Regular cardiac myocyte (primary cell): ENCODE measurements at places on chromosomes 3 and 15. TPM values are rescaled to one million over a fixed set of nuclear protein-coding genes. Genes with fewer than 3 reads are reported as not detected.

The ZMYND10 gene
- 0.58 and 0.85 TPM in 2 replicates for total RNA-seq

The TLR9 gene
- total RNA-seq, result not detected in 2 replicates

The MAP6D1 gene
- 2.9 and 3.4 TPM in 2 replicates for total RNA-seq

The TMEM207 gene
- total RNA-seq, result not detected in 2 replicates

The KNG1 gene
- not detected in 2 replicates for total RNA-seq

The ZPLD1 gene
- 0.19 and 0.56 TPM in 2 replicates for total RNA-seq

The ACAA1 gene
- 21.4 and 53.1 TPM in 2 replicates for total RNA-seq

The SCAANT1 gene
- not detected in 2 replicates for total RNA-seq

The GOLGB1 gene
- 33.7 and 58.1 TPM in 2 replicates for total RNA-seq

The LDHAL6B gene
- not detected in 2 replicates for total RNA-seq

The LYZL4 gene
- total RNA-seq, result 0.19 TPM in 1 of 2 replicates, not detected in the other

The C3orf33 gene
- 2.9 and 3.4 TPM in 2 replicates for total RNA-seq

The TRPM1 gene
- total RNA-seq, result under 0.01 TPM in 1 of 2 replicates, not detected in the other

The FRMD5 gene
- total RNA-seq, result 8.6 and 14.9 TPM in 2 replicates

The LRRC31 gene
- total RNA-seq, result not detected in 2 replicates

The ZSCAN2 gene
- total RNA-seq, result 6.3 and 10.4 TPM in 2 replicates

The FBXO40 gene
- not detected in 2 replicates for total RNA-seq

The TF gene
- 0.28 TPM in 1 of 2 replicates, not detected in the other for total RNA-seq

The SLC41A3 gene
- 33.7 and 76.7 TPM in 2 replicates for total RNA-seq

The FES gene
- total RNA-seq, result 15.7 and 30.2 TPM in 2 replicates

The NSMCE3 gene
- total RNA-seq, result 8.5 and 10.7 TPM in 2 replicates

The LTK gene
- under 0.01 and 0.19 TPM in 2 replicates for total RNA-seq

The ZNF662 gene
- total RNA-seq, result 0.77 and 0.85 TPM in 2 replicates

The GPR87 gene
- under 0.01 TPM in 2 replicates for total RNA-seq

The DNAH12 gene
- total RNA-seq, result under 0.01 and 0.28 TPM in 2 replicates

The GCSAM gene
- total RNA-seq, result not detected in 2 replicates

The XCR1 gene
- total RNA-seq, result not detected in 2 replicates

The GXYLT2 gene
- 13.6 and 54.7 TPM in 2 replicates for total RNA-seq

The GABRB3 gene
- 0.19 and 0.28 TPM in 2 replicates for total RNA-seq

The GOLGA8T gene
- total RNA-seq, result 0.28 TPM in 1 of 2 replicates, not detected in the other
